GM18507 (cell line): ENCODE measurements at places on chromosomes 7 and 10.
A peak's percentile ranks its signal among the peaks of the same experiment; 100 is the strongest.

DNA sequence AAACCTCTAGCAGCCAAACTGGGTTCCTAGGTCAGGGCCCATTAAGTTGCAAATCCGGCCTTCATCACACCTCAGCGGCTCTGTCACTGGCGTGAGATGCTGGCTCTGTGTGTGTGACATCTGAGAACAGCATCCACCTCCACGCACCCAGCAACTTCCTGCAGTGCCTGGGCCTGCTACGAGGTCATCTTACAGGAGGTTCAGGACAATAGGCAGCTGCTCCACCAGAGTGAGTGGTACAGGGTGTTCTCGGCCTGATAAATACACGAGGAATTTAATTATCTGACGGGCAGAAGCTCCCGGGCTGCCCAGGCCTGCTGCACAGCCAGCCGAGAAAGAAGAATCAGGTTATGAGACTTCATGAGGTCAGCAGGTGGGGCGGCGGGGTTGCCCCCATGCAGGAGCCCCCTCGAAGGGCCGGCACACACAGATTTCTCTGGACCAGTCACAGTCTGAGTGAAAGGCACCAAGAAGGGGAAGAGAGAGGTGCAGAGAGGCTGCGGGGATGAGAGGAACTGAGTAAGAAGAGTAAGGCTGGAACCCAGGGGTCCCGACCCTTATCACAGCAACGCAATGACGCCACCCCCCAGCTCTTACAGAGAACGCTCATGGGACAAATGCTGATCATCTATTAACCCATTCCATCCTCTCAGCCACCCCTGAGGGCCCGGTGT, 49.3 kb downstream of the CALML3 start:
- no peak for DNase-seq

DNA sequence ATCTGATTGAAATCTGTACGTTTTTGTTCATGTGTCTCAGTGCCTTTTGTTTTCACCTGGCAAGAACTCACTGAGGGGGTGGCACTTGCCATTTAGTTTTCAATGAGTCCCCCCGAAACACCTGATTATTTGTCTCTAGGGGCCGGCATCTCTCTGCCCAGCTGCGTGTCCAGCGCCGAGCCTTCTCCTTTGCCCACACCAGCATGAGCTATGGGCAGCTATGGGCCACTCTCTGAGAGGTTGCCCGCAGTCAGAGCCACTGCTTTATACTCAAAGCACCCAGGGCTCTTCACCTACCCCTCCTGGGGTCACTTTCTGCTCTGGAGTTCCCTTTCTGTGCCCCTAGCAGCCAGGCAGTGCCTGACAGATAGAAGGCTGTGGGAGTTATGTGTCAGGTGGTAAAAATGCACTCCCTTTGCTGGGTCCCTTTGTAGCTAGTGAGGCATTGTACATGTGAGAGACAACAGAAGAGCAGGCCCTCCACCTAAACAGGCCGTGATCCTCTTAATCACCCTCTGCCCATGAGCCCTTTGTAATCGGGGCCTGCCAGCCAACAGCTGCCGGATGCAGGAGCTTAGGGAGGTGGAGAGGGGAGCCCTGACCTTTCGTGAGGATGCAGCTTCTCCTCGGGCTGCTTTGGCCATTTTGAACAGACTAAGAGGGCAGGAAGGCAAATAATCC, 133.1 kb upstream of the NPS start:
- DNase-seq = no peak

GRCh38 chr7:66919304-66919703, 1.7 kb upstream of the TMEM248 start:
- DNase-seq = no peak

DNA sequence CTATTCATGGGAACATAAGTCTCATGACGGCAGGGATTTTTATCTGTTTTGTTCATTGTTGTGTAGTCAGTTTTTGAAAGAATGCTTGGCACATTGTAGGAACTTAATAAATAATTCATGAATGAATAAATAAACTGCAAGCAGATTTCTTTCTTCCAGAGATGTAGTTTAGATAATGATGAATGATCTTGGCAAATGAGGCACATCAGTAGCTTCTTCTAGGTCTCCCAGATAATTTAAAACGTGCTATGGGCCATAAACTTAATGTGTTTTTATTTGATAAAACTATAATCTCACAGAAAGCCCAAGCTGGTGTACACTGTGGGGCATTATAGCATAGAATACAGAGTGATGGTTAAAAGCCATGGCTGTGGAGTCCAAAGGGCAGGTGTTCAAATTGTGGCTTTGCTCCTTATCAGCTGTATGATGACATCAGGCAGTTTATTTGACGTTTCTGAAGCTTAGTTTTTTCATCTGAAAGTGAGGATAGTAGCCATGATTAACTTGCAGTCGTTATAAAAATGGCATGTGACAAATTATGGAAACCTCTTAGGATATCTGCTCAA, 3.5 kb downstream of the MGAM start:
- no peak for DNase-seq

DNA sequence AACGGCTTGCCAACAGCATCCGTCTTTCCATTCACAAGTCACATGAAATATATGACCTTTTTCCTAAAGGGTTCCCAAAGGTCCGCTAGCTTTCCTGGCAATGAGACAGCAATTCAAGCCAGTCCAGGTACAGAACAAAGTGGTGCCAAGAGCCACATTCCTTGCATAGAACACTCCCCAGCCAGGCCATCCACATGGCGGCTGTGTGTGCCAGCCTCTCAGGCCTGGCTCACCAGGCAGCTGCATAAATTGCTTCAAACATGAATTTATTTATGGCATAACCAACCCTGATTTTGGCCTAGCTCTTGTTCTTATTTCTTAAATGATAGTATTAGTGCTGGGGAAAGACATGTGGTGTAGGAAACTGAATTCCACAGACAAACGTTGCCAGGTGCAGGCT, 63.7 kb upstream of the CREB5 start:
- no peak for DNase-seq

DNA sequence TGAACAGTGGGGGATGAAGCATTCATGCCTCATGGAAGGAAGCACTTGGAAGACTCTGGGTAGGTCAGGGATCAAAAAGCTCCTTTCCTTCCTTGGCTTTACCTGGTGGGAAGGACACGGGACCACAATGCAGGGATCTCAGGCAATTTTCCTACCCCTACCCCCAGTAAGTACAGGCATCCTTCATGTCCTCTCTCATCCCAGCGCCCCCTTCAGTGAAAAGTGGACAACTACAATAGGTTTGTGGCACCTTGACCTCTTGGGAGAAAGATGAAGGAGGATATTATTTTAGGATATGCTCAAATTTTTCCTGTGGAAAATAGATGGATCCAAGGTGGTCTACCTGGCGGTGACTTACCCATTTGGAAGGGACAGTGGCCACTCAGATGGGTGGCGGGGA, 16.5 kb downstream of the AFAP1L2 start:
- no peak for DNase-seq

- no peak for DNase-seq
Measured at GRCh38 chr10:88390041-88390440, 193.1 kb downstream of the RNLS start.

GRCh38 chr7:77309714-77310220, 106.4 kb downstream of the GSAP start:
- DNase-seq = no peak

DNA sequence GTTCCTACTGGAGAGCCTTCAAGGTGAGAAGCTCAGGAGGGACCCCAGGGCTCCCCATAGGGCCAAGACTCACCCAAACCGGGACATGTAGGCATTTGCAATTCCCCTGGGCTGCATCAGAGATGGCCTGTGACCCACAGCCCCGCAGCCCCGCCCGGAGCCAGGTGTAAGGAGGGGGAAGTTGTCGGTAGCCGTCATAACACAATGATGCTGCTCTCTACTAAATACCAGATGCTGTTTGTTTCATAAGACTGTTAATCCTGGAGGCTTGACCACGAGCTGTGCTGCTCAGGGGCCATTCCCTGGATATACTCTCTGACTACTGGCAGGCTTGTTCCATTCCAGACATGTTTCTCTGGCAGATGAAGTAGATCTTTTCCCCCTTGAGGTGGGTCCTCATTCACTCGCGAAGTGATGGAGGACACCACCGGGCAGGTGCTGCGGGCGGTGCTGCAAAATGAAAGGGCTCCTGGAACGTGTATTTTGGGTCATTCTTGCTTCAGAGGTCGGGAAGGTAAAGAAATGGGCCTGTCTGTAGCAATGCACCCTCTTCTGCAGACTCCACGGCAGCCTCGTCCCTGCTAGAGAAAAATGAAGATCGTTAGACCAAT, 61.1 kb downstream of the MKI67 start:
- DNase-seq = no peak

GRCh38 chr7:106176414-106177299, 64.5 kb upstream of the SYPL1 start:
- peak; percentile 64 for DNase-seq
